ENCODE measurements at places on chromosomes 12 and 14. TPM values are rescaled to one million over a fixed set of nuclear protein-coding genes. Genes with fewer than 3 reads are reported as not detected.
A peak's percentile ranks its signal among the peaks of the same experiment; 100 is the strongest.

The CCDC198 gene
- 0.66 TPM for total RNA-seq

The HCAR3 gene
- total RNA-seq: 0.32 TPM

The FAM90A1 gene
- 0.34 TPM for total RNA-seq

The KRT71 gene
- total RNA-seq: 1.5 TPM

The PMEL gene
- 7.8 TPM for total RNA-seq

The TMEM120B gene
- total RNA-seq: 15.5 TPM

DNA sequence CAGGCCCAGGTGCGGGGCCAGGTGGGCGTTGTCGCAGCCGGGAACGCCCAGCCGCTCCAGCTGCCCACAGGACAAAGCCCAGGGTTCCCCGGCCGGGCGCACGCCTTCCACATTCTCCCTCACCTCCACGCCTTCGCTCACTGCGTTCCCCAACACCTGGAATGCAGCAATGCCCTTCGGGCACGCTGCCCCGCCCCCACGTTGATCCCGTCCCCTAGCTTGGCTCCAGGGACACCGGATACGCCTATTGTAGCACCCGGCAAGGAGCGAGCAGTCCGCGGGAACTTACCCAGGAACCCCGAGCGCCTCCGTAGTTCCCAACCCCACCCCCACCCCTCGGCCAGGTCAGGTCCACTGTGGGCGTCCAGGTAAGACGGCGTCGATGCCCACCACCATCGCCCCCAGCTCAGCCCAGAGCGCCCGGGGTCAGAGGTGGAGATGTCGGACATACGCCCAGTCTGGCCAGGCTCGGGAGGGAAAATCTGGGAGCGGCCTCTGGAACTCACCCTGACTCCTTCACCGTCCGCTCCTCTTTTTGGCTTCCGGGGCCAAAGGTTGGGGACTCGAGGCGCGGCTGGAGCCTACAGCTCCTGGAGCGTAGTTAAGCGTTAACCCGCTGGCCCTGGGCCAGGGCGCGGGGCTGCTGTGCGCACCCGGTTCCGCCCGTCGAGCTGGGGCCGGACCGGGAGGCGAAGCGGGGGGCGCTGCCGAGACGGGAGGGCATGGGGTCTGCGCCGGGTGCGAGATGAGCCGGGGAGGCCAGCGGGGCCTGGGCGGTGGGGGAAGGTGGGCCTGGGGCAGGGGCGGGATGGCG lies 594 bp upstream of the CEP170B start:
- peak; percentile 92 for DNase-seq

DNA sequence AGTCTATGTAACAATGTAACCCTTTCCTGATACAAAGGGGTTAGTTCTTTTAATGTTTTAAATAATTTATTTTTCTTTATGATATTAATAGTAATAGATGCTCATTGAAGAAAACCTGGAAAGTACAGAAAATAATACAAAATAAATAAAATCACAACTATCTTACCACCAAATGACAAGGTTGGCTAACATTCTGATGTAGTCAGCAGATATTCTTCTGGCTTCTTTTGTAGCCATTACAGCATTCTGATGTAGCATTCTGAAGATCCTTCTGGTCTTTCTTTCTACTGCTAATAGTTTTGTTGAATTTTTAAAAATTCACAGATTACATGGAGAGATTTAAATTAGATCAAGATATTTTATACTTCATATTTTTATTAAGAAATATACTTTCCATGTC lies 301.6 kb downstream of the AKAP6 start:
- DNase-seq: no peak

DNA sequence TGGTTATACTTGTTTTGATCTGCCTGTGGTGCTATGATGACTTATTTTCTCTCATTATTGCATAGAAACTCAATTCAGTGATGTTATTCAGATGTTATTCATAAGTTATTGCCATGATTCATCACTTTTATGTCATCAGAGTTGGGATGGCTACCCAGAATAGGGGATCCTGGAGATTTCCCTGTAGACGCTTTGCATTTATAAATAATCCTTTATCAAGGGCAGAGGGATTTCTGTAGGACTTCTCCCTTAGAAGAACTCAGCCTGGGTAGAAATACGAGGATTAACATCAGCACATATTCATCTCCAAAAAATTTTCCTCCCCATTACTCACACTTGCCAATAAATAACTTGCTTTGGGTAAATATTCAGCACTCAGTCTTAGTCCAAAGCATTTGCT lies 4.9 kb downstream of the GPRC5A start:
- DNase-seq: no peak

DNA sequence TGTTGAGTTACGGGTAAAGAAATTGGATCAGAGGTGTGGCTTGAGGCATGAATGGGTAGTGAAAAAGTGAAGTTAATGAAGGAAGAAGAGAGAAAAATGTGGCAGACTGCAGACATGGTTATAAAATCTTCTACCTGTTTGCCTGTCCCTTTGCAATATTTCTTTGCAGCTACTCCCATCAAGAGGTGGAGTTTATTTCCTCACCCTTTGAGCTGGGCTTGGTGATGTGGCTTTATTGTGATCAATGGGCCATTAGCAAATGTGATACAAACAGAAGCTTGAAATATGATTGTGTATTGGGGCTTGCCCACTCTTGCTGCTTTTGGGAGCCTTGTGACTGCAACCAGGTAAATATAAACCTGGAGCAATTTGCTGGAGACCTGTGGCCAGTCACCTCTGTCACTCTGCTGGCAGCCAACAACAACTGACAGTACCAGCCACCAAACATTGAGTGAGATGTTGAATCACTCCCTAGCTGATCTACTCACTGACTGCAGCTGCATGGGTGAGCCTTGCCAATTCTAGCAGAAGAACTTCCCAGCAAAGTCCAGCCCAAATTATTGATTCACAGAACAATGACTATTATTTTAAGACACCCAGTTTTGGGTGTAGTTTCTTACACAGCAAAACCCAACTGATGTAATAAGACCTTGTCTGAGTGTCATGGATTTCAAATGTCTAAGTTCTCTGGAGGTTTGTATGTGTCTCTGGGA lies 151.0 kb upstream of the ATP2B1 start:
- no peak for DNase-seq

- DNase-seq: no peak
These were observed 58.6 kb upstream of the MYF6 start for GRCh38 chr12:80648881-80649280.

GRCh38 chr12:128551266-128551665 lies 272.5 kb downstream of the SLC15A4 start:
- no peak for DNase-seq

GRCh38 chr12:25904442-25904841 lies 54.0 kb upstream of the RASSF8 start:
- DNase-seq: no peak

DNA sequence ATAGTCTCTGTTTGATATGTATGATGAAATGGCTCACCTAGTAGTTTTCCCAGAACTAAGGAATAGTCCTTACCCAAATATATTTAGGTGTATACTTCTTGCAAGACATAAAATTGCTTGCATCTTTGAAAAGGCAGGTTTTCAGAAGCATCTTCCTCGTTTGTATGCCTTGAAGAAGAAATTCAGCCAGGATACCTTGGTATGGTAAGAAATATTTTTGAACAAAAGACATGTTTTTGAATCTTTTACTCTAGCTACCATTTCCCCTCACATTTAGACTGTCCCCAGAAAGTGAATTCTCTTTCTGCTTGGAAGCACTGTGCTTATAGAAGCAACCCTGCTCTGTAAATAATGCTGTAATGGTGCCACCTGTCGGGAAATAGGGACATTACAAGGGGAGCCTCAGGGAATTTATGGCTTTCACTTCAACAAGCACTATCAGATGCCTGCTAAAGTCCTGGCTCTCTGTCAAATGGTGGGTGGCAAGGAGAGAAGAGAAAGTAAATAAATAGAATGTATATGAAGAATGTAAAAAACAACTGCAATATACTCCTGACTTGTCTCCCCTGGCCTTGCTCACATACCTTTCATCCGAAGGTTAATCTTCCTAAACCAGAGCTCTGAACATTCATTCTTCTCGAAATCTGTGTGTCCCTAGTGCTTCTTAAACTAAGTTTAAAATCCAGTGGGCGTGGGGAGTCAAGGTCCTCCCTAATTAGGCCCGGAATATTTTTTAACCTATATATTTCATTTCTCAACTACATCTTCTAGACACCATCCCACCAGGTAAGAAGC lies 6.1 kb downstream of the CCDC184 start:
- DNase-seq: peak; percentile 87

Data from Caco-2 (cell line).